Hippocampal formation (tissue), 2 donors: ENCODE measurements at places on chromosomes 5 and 9.

GRCh38 chr9:124475158-124475867 is 25.1 kb downstream of the ADGRD2 start:
- DNase-seq, result no peak

DNA sequence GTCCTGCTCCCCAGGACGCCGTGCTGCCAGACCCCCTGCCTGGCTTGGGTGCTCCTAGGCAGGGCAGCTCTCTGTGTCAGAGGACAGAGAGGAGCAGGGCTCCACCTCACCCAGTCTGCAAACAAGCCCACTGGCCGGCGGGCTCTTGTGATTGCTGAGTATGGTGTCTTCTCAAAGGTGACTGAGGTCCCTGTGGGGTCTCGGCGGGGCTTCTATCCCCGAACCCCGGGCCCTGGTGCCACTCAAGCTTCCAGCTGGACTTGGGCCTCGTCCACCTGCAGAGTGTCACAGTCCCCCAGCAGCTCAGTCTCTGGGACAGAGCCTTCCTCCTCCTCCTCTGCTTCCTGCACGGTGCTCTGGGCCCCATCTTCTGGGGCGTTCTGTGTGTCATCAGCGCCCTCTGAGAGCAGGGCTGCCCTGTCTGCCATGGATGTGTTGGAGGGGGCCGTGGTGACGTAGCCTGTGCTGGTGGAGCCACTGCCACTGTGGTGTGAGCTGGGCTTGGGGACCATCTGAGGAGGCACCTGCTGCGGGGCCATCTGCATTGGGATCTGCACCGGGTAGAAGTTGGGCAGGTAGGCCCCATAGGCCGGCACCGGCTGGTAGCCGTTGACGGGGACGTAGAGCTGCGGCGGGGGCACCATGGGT is 226.5 kb downstream of the ROR2 start:
- no peak for DNase-seq

- no peak for DNase-seq
Measured at GRCh38 chr5:16005225-16005624, 174.4 kb downstream of the MARCHF11 start.

GRCh38 chr9:133258061-133259015 is 16.7 kb downstream of the ABO start:
- no peak for DNase-seq

GRCh38 chr5:77709993-77710685 is 66.0 kb downstream of the TBCA start:
- no peak for DNase-seq

GRCh38 chr5:140202078-140202477 is 27.1 kb downstream of the CYSTM1 start:
- DNase-seq, result no peak

- DNase-seq, result no peak
Measured at GRCh38 chr9:72858089-72858912, 94.6 kb downstream of the ALDH1A1 start.

DNA sequence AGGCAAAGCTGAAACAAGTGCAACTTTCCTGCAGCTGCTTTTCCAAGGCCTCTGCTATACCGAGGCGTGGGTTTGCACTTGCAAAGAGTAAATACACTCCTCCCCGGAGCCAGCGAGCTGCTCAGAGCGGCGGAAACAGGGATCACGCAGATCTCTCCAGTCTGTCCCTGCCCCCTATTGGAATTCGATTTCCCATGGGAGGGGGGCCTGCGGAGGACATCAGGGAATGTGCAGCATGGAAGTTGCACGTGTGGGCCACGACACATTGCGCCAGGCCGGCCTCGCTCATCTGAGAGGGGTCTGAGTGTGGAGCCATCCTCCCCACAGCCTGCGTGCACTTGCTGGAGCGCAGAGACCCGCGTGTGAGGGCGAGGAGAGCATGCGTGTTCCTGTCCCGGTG is 104.3 kb upstream of the PHYKPL start:
- no peak for DNase-seq

DNA sequence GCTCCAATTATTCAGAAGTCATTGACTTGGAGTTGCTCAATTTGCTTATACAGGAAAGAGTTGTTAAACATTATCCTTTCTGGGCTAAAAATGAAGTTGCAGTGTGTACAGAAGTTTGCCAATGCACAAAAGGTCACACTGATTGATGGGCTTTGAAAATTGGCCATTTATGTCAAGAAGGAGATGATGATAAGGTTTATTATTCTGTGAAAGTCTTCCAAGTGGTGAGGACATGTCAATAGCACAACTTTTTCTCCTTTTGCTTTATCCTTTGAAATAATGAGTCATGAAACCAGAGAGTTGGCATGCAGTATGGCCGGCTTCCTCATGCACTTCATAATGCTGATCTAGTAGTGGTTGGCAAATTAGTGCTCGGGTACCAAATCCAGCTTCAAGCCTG is 848.5 kb upstream of the WWC1 start:
- DNase-seq, result no peak

DNA sequence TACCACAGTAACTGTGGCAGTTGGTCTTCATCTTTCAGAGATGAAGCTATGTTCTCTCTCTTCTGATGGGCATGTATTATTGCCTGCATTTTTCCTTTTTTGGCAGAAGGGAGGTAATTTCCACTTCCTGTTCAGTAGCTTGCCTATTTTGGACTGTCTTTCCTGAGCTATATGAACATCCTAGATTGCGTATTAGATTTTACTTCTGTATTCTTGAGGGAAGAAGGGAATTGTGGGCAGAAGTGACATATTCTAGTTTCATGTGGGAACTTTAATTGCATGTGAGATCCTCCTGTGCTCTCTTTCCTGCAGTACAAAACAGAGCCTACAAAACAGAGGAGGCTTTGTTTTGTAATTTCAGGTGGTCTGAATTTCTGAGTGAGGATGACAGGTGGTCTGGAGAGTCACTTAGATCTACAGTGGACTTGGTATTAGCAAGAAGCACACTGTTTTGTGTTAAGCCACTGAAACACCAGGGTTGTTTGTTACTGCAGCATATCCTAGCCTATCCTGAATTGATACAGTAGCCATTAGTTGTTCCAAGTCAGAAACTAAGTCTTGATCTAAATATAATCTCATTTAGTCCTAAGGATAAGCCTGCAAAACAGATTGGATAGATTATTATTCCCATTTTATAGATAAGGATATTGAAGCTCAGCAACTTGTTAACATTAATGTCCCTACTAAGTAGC is 68.1 kb downstream of the AOPEP start:
- no peak for DNase-seq
